ENCODE measurements at places on chromosomes 11 and 22.
A peak's percentile ranks its signal among the peaks of the same experiment; 100 is the strongest.

DNA sequence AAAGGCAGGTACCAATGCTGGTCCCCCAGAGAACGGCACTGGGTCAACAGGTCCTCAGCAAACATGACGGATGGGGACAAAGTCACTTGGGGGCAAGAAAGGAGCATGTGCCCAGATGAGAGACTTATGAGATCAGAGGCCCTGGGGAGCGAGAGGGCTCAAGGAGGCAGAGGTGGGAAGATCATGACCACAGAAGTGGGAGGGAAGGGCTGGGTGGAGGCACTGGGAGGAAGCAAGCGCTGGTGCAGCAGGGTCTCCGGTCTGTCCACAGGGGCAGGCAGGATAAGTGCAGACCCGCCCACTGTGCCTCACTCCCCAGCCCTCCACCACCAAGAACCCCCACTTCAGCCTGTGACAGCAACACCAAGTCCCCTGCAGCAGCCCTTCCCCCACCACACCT, 10.9 kb downstream of the ELFN2 start:
- no peak for DNase-seq

- no peak for DNase-seq
These were observed 18.2 kb upstream of the CLPB start for GRCh38 chr11:72452495-72452894.

DNA sequence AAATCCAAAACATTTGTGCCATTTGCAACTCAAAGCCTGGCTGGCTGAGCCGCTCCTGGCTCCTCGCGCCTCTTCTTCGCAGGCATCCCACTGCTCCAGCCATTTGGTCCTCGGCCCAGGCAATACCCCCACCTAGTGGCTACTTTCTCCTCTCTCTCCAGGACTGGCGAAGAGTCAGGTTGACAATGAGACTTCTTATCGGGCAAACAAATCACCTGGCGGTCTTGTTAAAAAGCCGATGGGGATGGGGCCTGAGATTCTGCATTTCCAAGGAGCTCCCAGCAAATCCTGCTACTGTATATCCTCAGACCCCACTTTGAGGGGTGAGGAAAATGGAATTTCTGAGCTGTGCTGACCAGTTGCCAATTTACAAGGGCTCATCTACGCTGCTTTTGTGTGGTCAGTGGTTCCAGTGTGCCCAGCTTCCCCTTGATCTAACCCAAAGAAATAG, 89.0 kb downstream of the ISX start:
- DNase-seq: peak; percentile 11

DNA sequence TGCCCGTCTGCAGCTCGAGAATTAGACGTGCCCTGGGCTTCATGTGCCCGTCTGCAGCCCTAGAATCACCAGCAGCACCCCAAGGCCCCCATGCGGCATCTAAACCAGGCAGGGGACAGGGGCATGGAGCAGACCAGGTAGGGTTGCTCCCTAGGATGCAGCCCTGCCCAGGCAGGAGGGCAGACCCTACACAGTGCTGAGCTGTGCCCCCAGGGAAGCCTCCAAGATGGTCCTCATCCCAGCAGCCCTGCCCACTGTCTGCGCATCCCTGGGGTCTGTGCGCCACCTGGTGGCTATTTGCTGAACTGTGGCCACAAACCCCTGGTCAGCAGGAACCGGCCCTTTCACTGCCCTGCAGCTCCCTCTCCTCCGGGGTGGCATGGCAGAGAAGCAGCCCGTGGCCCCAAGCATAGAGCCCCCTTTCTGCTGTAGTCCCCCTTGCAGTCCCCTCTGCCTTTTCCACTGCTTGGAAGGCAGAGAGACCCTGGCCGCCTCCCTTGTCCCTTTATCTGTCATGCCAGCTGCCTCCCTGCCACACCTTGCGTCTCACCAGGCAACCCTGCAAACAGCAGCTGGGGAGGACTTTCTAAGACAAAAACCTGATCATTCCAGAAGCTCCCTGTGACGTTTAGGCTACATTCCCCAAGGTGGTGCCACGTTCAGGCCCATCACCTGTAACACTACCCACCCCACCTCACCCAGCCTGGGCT, 86.6 kb downstream of the KCNQ1 start:
- DNase-seq: peak; percentile 13

DNA sequence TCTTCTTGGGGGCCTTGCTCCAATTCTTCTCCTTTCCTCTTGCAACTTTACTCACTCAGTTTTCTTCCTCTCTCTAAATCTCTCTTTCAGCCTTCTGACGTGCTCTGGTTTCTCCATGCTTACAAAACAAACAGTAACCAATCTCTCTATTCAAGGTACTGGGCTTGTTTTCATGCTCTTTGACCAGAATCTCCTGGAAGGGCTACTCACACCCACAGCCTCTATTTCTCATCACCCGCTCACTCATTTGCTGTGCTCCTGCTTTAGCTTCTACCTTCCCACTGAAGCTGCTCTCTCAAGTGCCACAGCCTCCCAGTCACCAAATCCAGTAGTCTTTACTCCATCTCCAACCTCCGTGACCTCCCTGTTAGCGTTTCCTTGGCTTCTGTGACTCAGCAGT, 60.4 kb downstream of the SERGEF start:
- DNase-seq: no peak

- no peak for DNase-seq
These were observed at the start of gene OSM for GRCh38 chr22:30266445-30267381. TSS of gene OSM (minus strand) at chr22:30266851. CDS start at chr22:30266799, 52 bp downstream.

- no peak for DNase-seq
These were observed 98.5 kb downstream of the DBX1 start for GRCh38 chr11:20061776-20062175.

DNA sequence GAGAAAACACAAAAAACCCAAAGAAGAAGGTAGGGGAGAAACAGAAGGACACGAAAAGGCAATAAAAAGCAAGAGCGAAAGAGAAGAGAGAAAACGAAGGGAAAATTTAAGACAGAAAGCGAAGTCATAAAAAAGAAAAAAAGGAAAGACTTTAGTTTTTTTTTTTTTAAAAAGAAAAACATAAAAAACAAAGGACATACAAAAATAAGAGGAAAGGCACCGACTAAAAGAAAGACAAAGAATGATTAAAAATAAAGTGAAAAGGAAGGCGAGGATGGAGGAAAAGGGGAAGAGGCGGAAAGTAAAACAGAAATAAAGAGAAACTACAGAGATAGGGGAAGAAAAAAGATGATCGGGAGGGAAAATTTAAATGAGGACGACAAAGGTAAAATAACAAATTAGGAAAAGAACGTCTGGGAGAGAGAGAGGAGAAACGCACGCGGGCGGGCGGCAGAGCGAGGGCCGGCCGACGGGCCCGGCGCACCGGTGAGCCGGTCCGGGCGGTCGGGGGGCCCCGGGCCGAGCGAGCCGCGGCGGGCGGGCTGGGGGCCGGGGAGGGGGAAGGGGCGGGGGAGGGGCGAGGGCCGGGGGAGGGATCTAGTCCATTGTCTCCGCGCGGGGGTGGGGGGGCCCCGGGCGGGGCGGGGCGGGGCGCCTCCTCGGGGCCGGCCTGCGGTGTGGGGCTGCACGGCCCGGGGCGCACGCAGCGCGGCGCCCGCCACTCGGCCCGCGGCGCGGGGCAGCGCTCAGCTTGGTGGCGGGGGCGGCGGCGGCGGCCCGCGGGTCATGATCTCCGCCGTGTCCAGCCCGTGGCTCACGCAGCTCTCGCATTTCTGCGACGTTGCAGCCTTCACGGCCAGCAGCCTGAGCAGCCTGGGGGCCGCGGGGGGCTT, at the start of gene TBX1:
TSS of gene TBX1 (plus strand) at position 721 of the 893 bp plus-strand sequence. CDS start at position 787, 66 bp downstream.
- DNase-seq: no peak

DNA sequence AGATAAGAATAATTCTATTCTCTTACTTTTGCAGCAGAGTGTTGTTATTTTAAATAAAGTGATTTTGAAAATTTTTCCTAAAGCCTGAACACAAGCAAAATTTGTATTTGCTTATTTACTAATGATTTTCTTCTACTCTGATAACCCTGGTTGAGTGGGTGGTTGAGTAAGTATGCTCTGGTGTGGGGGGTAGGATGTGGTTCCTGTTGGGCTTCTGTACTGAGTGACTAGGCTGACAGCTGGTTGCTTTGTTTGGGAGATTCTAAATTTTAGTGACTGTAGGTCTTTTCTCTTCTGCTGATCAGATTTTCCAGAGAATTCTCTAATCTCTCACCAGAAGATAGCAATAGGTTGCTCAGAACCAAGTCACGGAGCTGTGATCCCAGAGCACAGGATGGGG, 61.6 kb downstream of the METTL15 start:
- DNase-seq: no peak

DNA sequence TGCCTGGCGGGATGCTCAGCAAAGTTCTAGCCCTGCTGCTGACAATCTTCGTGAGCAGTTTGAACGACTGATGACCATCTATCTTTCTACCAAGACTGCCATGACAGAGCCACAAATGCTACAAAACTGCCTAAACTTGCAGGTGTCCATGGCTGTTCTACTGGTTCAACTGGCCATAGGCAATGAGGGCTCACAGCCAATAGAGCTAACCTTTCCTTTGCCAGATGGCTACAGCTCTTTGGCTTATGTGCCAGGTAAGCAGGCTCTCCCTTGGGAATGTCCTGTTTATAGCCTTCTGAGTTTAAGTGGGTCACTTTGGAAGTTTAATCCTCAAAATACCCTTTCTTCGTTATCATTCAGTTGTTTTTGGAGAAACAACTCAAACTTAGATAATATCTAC, 20.1 kb downstream of the UBE4A start:
- DNase-seq: no peak

- DNase-seq: no peak
These were observed 121.3 kb downstream of the MPPED1 start for GRCh38 chr22:43533156-43533530.

GRCh38 chr22:16975155-16975885, 32.7 kb downstream of the GAB4 start:
- DNase-seq: no peak

DNA sequence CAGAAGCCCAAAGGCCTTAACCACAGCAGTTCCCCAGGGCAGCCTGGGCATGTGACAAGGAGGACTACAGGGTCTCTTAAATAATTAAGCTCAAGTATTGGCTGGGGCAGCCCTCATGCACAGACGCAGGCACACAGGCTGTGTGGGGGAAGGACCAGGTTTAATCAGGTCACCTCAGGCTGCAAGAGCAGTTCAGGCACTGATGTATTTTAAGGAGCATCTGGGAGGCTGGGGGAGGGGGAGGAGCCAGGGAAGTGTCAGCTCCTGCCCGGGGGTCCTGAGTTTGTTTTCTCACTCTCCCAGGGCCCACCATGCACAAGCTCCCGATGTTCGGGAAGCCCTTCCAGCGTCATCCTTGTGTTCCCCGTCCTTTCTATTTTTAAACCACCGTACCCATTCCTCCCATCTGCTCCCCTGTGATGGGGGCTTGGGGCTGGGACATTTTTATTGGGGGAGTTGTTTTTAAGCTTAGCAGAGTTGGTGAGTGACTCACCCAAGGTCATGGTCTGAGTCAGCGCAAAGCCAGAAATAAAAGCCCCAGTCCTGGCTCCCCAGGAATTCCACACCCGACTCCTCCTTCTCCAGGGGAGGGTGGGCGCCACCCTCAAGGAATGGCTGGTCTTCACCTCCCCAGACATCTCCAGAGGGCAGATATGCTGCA, 2.4 kb downstream of the CSDC2 start:
- peak; percentile 55 for DNase-seq

DNA sequence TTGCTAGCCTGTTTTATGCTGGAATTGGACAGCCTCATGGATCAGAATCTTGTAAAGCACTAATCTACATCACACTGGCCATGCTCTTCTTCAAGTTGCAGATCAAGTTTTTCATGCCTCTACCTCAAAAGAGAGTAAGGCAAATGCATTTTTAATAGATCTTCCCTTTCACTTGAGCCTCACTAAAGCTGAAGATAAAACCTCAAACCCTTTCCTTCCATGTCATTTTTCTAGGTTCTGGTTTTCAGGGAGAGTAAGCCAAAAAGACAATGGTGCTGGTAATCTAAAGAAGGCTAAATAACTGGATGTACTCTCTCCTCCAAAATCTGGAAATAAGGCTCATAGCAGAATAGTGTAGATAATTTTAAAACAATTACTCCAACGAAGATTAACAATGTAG, 28.3 kb downstream of the POU2AF1 start:
- DNase-seq: no peak

- DNase-seq: peak; percentile 57
These were observed 15.8 kb downstream of the CYB5R2 start for GRCh38 chr11:7657306-7658025.

DNA sequence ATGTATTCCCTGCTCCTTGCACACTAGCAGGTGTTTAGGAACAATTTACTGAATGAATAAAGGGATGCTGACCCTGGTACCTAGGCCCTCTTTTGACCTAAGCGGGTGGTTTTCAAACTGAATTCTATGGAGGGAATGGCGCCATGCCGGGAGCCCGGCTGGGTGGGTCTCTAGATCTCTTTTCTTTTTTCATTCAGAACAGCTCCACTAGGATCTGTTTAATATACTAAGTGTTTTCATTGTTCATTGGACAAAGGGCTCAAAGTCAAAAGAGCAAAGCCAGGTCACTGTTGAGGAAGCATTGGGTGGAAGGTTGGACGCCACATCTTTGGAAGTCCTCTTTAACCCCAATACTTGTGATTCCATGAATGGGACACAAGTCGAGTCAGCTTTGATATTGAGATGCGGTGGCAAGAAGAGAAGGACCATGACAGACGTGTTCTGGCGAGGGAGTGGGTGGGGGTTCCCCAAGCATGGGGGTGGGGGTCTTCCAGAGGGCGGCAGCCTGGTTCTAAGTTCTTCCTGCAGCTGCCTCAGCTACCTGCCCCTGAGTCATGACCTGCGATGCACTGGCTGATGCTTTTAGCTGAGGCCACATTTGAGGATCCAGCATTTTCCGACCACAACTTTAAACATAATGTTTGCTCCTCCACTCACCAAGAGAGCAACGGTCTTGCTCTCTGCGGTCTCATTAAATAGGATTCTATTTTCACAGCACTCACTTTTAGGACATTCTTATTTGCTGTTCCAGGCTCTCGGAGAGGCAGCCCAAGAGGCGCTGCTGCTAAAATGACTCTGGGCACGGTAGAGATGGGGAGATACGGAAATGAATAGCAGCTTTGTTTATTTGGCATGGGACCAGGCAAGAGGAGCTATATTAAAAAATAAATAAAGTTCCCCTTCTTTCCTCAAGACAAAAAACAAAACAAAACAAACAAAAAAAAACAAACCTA, 100.6 kb downstream of the FBXO7 start:
- DNase-seq: no peak

- no peak for DNase-seq
These were observed 15.0 kb downstream of the PLCB3 start for GRCh38 chr11:64266339-64266738.

GRCh38 chr11:66547662-66548009, 933 bp downstream of the ACTN3 start:
- DNase-seq: no peak

GRCh38 chr11:123480290-123480815, 50.3 kb downstream of the GRAMD1B start:
- DNase-seq: no peak

GRCh38 chr11:105609832-105610781, at the start of gene GRIA4:
TSS of gene GRIA4 (plus strand) at chr11:105610073. CDS start at chr11:105610998, 925 bp downstream.
- peak; percentile 5 for DNase-seq

DNA sequence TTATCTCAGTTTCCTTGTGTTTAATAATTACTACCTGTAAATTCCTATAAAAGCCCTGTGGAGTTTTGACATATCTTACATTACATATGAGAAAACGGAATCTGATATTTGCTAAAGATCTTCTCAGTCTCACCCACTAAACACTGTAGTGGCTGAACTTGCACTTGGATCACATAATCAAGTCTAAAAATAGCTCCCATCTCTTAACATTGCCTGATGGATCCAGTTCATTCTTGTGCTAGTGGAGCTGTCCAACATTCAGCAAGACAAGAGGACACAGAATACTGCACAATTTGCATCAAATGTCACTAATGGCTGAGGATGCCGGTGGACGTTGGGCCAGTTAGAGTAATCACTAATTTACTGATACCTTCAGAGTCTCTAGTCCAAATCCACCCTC, 569.9 kb upstream of the ANO5 start:
- DNase-seq: no peak
